ENCODE measurements at places on chromosomes 6 and 20. TPM values are rescaled to one million over a fixed set of nuclear protein-coding genes. Genes with fewer than 3 reads are reported as not detected.

- no peak for DNase-seq
Measured at GRCh38 chr6:161261816-161262215, 12.0 kb downstream of the AGPAT4 start.

GRCh38 chr6:123841067-123841896, 37.6 kb downstream of the NKAIN2 start:
- DNase-seq = no peak

- peak; percentile 53 for DNase-seq
Measured at GRCh38 chr20:8132484-8133309, 631 bp downstream of the PLCB1 start.

- peak; percentile 57 for DNase-seq
Measured at GRCh38 chr6:100573166-100573565, 108.4 kb upstream of the SIM1 start.

- peak; percentile 27 for DNase-seq
Measured at GRCh38 chr20:45905505-45906079, 6.4 kb downstream of the PLTP start.

- no peak for DNase-seq
Measured at GRCh38 chr6:167505782-167506181, 180.9 kb downstream of the TTLL2 start.

- DNase-seq = no peak
Measured at GRCh38 chr20:46713957-46714834, 4.7 kb downstream of the SLC2A10 start.

- DNase-seq = no peak
Measured at GRCh38 chr6:168345266-168345665, 25.7 kb upstream of the DACT2 start.

- DNase-seq = peak; percentile 31
Measured at GRCh38 chr6:111600588-111601445, 4.9 kb downstream of the TRAF3IP2 start.

- DNase-seq = no peak
Measured at GRCh38 chr6:43307451-43308100, 1.1 kb downstream of the CRIP3 start.

- DNase-seq = no peak
Measured at GRCh38 chr20:15865553-15865952, 707.7 kb downstream of the KIF16B start.

Gene CSNK2A1
- total RNA-seq = 89.4 TPM

Gene WFDC12
- not detected for total RNA-seq
